Left hindlimb (tissue), 1 donor: ENCODE measurements at places on chromosomes 6 and 20.

- no peak for DNase-seq
These were observed 409.6 kb downstream of the MAFB start for GRCh38 chr20:40279390-40279789.

DNA sequence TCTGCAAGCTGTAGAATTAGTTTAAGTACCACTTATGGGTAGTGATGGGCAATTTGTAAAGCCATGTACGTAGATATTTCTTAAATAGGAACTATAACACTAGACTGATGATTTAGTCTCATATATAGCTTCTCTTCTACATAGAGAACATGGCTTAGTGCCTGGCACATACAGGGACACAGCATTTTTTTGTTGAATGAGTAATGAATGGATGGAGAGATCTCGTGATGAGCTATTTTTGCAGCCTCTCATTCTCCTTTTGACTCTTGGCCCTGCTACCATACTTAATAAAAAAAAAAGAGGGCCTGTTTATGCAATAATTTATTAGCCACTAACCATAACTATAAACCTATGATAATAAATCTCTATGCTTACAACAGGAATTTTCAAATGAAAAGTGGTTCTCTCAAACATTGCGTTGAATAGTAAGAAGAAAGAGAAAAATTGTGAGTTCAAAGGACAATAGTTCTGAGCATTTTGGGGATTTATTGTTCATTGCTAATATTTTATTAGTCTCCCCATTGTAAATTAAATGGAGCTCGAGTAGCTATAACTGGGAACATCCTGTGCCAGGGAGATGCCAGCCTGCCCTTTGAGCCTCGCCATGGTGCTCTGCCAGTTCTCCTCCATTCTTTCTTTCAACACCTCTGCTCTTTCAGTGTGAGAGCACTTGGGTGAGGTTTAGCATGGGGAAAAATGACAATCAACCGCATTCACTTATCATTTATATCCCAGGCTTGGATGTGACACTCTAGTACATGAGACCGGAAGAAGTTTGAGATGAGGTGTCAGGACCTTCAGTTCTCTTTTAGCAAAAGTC, 14.7 kb upstream of the RCAN2 start:
- no peak for DNase-seq

- DNase-seq: no peak
These were observed 3.2 kb downstream of the SLC22A23 start for GRCh38 chr6:3453413-3454272.

DNA sequence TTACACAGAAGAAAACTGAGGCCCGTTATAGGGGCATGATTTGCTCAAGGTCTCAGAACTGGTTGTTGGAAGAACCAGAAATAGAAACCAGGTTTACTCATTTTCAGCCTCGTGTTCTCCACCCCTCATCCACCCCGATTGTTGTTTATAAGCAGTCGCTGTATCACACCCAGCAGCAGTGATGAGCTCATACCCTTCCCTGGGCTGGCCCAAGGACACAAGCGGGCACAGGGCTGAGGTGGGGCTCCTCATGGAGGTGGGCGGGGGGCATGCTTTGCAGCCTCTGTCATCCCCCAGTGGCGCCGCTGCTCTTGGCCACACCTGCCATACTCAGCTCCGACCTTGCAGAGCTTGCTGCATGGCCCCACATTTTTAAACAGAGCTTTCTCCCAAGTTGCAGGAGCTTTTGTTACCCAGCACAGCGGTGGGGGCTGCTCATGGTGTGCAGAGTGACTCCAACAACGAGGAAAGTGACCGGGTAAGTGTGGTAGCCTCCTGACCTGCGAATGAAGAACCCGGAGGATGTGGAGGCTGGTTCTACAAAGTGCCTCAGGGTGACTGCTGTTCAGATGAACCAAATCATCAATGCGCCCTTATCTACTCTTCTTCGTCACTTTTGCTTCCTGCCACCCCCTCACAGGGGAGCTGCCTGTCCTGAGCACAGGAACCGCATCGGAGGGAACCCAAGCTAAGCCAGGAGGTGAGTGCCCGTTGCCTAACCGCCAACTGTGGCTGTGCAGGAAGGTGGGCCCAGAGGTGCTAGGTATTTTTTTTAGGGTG, 43.6 kb upstream of the NKX2-2 start:
- DNase-seq: no peak

DNA sequence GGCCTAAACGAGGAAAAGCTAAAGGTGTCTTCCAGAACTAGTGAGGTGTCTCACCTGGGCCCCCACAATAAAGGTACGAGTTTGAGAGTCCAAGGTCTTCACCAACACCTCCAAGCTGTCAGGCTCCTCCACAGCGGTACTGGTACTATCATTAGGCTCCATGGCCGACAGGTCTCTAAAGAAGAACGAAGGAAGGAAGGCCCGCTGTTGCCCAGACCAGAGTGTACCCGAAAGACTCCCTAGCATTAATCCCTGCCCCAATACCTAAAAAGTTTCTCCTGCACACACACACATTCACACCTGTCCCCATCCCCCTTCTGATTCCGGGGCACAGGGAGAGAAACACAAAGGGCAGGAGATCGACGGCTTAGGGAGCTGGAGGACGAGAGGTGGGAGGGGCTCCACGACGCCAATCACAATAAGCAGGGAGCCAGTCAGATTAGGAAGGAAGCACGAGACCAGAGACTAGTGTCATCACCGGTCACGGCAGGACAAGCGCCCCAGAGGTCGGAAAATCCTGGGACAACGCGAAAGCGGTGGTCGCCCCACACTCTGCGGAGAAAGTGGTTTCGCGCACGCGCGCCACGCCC, 764 bp downstream of the BAG6 start:
- DNase-seq: no peak

- DNase-seq: no peak
These were observed 295.1 kb downstream of the ALDH8A1 start for GRCh38 chr6:134654751-134655150.

GRCh38 chr6:100464903-100465700, at the start of gene SIM1:
SIM1 (minus strand) TSS chr6:100464921; CDS start chr6:100463468, 1,453 bp downstream.
- DNase-seq: peak; percentile 88

GRCh38 chr6:16331384-16332174, 93.2 kb downstream of the GMPR start:
- peak; percentile 59 for DNase-seq

DNA sequence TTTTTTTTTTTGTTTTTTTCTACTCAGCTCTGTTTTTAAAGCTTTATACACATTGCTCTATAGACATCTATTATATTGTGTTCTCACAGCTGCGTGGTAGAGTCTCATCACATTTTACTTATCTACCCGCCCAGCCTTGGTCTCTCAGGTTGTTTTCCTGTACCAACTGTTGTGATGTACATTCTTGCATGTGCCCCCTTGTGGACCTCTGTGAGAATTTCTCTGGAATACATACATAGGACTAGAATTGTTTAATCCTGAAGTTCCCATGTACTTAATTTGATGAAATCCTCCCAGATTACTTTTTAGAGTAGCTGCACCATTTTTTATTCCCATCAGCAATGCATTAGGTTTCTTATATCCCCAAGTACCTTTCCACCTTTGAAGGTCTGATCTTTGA, 40.4 kb upstream of the TINAG start:
- DNase-seq: no peak

GRCh38 chr6:44735630-44735963, 348.1 kb downstream of the CDC5L start:
- no peak for DNase-seq

- no peak for DNase-seq
These were observed 636 bp downstream of the SUPT3H start for GRCh38 chr6:45377043-45377553.

- no peak for DNase-seq
These were observed 7.4 kb upstream of the AHCY start for GRCh38 chr20:34310481-34311117.
